ENCODE measurements at places on chromosomes 13 and 19.

- DNase-seq, result no peak
Measured at GRCh38 chr19:46520616-46521015, 24.9 kb upstream of the PNMA8B start.

DNA sequence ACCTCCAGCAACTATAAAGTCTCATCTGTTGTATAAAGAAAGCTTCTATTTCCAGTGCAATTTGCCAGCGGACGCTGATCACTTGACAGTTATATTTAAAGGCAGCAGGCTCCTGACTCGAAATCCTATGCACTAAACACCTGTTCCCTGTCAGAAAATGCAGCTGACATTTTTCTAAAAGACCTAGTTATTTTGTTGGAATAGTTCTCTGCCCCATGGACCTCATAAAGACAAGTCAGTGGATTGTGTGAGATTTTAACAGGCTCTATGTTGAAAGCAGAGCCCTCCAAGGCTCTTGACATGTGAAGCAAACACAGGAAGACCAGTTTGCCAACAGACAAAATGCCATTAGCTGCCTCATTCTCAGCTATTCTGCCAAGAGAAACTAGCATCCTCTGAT lies 304.7 kb upstream of the KLF12 start:
- DNase-seq, result no peak

DNA sequence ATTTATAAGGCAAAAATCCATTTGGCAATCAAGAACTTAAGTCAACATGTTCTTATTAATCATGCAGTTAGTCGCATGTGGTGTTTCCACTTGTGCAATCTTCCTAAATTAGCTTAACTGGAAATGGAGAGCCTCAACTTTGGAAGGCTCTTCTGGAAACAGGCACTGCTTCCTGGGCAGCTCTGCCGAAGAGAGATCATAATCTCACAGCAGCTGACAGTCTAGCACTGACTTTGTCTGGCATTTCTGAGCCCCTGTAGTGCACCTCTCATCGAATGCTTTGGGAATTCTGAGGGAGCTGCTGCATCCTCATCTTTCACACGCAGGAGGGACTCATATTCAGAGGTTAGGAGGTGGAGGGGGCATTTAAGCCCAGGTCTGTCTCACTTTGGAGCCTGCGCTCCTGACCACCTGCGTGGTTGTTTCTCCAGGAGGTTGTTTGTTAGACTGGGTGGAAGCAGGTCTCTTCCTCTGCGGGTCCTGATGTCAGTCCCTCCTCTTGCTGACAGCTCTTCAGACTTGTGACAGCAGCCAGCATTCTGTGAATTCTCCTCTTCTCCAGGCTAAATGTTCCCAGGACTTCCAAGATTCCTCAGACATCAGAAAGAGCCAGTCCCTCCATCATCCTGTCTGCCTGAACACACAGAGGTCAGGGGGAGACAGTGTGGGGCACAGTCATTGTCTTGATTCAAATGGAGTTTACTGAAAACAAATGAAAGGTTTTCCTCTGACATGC lies 100.4 kb upstream of the GJB6 start:
- no peak for DNase-seq

DNA sequence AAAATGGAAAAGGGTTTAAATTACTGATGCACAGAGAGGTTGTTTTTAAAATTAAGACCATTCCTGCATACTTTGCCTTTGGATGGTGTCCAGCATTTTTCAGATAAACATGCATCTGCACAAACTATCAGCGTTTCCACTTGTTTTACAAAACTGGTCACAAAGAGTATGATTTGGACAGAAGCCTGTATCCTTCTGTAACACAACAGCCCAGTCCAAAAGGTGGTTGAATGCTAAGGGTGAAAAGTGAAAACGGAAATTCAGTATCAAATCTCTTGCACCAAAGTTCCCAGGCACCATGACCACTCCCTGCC lies 21.7 kb upstream of the DOCK9 start:
- DNase-seq, result no peak

GRCh38 chr19:49432141-49433073 lies 7.2 kb downstream of the GFY start:
- no peak for DNase-seq

- DNase-seq, result no peak
Measured at GRCh38 chr19:51227326-51227725, 2.4 kb downstream of the CD33 start.

GRCh38 chr13:22176968-22177520 lies 506.2 kb downstream of the FGF9 start:
- DNase-seq, result no peak

- no peak for DNase-seq
Measured at GRCh38 chr19:33804021-33804799, 7.5 kb downstream of the KCTD15 start.

DNA sequence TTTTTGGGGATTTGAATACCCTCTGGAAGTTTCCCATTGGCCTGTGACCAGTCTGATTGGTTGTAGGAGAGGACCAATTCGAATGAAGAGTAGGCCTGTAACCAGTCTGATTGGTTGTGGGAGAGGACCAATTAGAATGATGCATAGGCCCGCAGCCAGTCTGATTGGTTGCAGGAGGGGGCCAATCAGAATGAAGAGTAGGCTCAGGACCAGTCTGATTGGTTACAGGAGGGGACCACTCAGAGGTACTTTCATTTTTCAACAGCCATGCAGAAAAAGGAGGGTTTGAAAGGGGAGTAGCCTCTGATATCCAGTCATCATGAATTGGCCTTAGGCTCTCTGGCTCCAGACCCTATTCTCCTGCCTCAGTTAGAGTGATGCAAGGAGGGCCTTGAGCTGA lies 30.4 kb upstream of the SLC1A5 start:
- DNase-seq, result no peak

- no peak for DNase-seq
Measured at GRCh38 chr13:56906909-56907308, 233.8 kb upstream of the PRR20A start.

- DNase-seq, result no peak
Measured at GRCh38 chr13:113162783-113163685, 4.6 kb downstream of the PROZ start.

DNA sequence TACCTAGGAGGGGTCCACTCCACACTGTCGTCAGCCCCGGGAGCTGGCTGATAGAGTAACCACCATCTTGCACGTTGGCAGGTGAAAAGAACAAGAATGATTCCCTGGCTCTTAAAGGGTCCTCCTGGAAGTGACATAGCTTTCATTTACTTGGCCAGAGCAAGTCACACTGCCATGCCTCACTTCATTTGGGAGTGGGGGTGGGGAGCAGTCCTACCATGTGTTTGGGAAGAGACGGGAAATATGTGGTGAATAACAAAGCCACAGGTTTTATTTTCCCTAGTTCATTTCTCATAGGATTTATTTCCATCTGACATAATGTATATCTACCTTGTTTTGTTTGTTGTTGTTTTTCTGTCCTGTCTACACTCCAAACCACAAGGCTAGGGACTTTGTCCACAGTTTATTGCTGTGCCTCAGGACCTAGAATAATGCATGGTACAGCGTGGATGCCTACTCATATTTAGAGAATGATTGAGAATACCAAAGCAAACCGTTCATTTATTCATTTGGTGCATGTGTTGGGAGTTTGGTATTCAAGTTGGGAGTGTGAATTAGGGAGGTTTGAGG lies 26.8 kb downstream of the UBAC2 start:
- no peak for DNase-seq

DNA sequence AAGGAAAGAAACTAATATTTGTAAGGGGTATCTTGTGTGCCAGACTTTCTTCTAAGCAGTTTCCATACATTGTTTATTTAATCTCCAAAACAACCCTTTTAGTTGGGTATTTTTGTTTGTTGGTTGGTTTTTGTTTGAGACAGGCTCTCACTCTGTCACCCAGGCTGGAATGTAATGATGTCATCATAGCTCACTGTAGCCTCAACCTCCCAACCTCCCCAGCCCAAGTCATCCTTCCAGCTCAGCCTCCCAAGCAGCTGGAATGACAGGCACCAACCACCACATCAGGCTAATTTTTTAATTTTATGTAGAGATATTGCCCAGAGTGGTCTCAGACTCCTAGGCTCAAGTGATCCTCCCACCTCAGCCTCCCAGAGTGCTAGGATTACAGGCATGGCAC lies 41.2 kb upstream of the LSM14A start:
- DNase-seq, result no peak

DNA sequence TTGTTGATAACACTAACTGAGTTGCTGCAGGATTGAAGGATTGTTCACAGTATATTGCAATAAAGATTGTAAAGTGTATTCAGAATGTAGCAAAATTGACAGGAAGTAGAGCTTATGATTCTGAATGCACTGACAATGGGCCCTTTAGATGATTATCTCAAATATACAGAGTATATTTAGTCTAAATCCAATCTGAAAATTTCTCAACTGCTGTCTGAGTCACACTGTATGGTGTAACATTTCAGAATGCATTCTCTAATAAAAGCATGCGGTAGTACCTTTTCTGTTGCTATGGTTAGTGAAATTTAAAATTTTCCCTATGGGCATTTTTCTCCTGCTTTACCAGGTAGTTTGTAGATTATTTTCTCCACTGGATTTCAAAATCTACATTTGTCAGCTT lies 365.2 kb downstream of the PCDH17 start:
- no peak for DNase-seq

GRCh38 chr13:108346376-108346775 lies 76.9 kb downstream of the TNFSF13B start:
- DNase-seq, result no peak

DNA sequence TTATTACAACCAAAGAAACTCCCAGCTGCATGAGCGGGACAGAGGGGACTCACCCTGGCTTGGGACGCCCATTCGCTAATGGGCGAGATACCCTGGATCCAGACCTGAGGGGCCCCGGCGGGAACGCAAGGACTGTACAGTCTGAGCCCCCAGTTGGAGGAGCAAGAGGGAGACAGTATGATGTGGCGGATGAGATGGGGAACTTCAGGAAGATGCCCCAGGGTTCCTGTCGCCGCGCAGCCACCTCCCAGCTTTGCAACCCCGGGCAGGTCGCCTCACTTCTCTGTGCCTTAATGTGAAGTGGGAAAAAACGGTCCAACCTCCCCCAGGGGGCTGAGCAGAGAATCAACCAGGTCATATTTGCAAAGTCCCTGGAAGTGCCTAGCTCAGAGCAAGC lies 2.5 kb downstream of the NPAS1 start:
- DNase-seq, result no peak

- DNase-seq, result no peak
Measured at GRCh38 chr19:43439032-43439708, 24.5 kb downstream of the TEX101 start.

- DNase-seq, result no peak
Measured at GRCh38 chr13:33931397-33932311, 113.7 kb downstream of the RFC3 start.

DNA sequence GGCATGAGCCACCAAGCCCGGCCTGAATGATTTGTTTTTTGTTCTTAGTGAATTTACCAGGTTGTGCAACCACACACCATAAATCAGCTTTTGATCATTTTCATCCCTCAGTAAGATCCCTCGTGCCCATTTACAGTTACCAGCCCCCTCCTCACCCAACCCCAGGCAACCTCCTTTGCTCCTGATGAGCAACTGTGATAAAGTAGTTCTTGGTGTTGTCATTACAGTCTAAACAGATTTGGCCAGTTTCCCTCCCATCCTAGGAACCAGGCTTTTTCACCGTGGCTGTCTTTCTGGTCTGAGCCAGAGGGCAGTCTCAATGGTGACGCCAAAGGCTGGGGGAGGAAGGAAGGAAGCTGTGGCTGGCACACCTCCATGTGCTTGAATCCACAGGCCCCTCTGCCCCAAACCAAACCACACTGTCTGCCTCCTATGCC lies 61.2 kb upstream of the WDFY2 start:
- DNase-seq, result peak; percentile 17

DNA sequence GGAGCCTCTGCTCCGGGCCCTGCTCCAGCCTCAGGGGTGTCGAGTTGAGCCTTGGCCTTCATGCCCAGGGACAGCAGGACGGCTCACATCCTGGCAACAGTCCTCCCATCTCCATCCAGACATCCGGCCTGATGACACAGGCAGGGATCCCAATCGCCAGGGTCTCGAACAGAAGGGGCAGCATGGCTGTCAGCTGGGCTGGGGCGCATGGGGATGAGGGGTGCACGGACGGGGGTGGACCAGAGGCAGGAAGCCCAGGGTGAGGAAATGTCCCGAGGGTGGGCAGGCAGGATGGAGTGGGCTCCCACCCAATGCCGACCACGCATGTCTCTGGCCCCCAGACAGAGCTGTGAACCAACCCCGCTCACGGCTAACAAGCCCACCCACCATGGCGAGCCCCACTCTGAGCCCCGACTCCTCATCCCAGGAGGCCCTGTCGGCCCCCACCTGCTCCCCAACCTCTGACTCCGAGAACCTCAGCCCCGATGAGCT lies 16.2 kb downstream of the EVI5L start:
- DNase-seq, result no peak

DNA sequence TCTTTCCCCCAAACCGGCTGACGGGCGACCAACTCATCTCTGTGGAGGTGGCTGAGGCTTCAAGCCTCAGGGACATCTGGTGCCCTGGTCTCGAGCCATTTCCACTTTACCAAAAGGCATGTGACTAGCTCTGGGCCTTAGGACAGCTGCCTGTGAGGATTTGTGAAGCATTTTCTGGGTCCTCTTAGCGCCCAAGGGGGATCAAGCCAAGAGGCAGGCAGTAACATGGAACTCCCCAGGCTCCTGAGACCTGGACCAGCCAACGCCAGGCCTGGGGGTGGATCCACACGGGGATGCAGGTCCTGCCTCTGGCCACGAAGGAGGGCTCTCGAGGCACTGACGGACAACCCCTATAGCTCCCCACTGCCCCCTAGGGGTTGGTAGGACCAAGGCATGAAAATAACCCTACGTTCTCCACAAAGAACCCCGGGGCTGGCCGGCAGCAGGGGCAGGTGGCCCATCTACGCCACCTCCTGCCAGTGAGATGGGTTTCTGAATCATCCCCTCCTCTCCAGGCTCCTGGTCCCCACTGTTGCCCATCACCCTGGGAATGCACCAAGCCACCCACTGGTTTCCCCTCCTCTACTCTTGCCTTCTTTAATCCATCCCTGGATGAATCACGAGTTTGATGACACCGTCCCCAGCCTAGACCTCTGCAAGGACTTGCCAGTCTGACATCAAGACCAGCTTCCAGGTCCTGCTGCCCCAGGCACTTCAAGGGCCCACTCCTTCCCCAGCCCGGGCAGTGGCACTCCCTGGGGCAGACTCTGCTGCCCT lies 7.0 kb upstream of the MYDGF start:
- DNase-seq, result no peak

GRCh38 chr19:35013041-35013819 lies 13.1 kb downstream of the GRAMD1A start:
- peak; percentile 58 for DNase-seq

- DNase-seq, result peak; percentile 96
Measured at GRCh38 chr19:45717131-45717982, 13.3 kb downstream of the FBXO46 start.

DNA sequence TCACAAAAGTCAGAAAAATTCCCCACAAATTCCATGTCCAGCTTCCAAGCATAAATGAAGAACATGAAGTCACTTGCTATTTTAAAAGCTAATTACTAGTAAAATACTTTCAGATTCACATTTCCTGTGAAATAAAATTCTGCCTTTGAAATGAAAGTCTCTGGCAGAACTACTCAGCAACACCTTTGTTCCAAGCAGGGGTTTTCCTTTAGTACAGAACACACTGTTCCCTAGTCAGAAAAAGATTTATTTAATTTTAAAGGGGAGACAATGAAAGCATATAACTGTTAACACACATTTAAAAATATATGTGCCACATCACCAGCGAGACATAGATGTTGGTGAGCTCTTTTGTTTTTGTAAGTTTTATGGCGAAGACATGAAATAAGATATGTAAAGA lies 26.4 kb upstream of the RAP2A start:
- DNase-seq, result no peak
